ENCODE measurements at places on chromosomes 16 and 17.

- DNase-seq, result no peak
These were observed 539 bp upstream of the VAMP2 start for GRCh38 chr17:8162997-8163977.

GRCh38 chr17:56528696-56529095 lies 64.8 kb upstream of the NOG start:
- DNase-seq, result no peak

DNA sequence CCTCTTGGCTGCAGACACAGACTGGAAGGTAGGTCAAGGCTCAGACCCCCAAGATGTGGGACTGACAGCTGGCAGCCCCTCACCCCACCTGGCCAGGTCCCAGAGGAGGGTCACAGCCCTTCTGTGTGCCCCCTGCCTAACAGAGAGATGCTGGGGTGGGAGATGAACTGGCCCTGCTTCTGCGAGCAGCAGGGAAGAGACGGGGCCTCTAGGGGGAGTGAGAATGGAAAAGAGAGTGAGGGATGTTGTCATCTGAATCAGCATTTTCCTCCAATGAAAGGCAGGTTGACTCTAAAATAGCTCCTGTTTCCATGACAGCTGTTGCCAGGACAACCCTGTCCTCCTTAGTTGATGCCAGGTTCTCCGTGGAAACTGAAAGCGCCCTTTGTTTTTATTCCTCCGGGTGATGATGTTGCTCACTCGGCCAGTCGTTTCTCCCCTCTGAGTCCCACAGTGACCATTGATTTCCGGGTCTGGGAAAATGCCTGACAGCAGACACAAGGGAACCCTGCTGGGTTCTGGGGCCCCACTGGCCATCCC lies 4.9 kb upstream of the NDRG4 start:
- peak; percentile 75 for DNase-seq

DNA sequence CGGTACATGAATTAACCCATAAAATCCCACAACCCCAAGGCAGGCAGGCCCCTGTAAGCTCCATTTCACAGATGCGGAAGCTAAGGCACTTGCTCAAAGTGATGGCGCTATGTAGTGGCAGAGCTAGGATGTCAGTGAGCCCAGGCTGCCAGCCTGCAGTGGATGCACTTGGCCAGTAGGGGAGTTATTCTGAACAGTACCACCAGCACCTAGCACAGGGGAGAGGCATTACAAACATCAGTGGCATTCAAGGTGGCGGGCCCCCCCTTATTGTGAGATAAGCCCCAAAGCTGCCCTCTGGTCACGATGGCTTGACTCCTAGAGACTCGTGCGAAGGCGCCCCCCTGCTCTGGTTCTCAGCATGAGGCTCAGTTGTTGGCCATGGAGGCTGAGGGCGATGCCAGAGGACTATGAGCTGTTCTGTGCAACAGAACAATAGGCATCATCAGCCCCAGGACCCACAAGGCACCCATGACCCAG lies 33.8 kb downstream of the GTF3C1 start:
- peak; percentile 19 for DNase-seq

GRCh38 chr17:62014526-62014925 lies 50.6 kb downstream of the MED13 start:
- DNase-seq, result no peak

GRCh38 chr16:55592306-55592705 lies 25.8 kb downstream of the CAPNS2 start:
- DNase-seq, result no peak

- no peak for DNase-seq
These were observed 184.1 kb upstream of the ZFHX3 start for GRCh38 chr16:73231944-73232554.

DNA sequence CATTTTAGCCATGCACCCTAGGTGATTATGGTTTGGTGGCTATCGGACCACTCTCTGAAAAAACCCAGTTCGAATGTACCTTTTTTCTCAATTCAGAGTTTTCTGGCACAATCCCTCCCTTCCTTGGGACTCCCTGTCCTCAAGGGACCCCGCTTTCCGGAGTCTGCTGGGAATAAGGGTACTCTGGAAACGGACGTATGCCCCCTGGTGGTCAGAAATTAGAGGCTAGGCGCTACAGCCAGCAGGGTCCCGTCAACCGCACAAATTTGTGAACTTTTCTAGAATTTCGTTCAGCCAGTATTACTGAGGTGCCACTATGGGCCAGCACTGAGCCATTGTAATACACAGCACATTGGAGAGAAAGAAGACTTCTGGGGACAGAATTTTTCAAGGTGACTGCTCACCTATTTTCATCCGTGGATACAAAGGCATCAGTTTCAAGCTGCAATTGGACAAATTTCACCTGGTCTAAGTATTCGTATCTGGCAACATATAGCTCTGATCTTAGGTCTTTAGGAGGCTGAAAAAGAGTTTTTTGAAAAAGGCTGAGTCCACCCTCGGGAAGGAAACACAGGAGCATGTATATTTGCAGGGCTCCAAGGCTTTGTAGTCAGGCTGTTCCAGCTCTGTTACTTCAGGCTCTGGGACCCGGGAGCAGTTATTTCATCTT lies 27.1 kb upstream of the CRYBA1 start:
- peak; percentile 68 for DNase-seq

GRCh38 chr16:15772579-15773293 lies 84.1 kb downstream of the MYH11 start:
- DNase-seq, result no peak

- DNase-seq, result no peak
These were observed 39.4 kb downstream of the PLCG2 start for GRCh38 chr16:81818568-81818896.

GRCh38 chr16:58013201-58013956 lies 12.2 kb downstream of the USB1 start:
- no peak for DNase-seq

GRCh38 chr17:37844158-37844976 lies 79.8 kb upstream of the TBC1D3K start:
- DNase-seq, result peak; percentile 71

GRCh38 chr17:4607773-4608187 lies 23.5 kb downstream of the SMTNL2 start:
- DNase-seq, result no peak

GRCh38 chr17:66706851-66707450 lies 128.0 kb upstream of the CACNG5 start:
- no peak for DNase-seq

GRCh38 chr17:32741381-32741780 lies 135.5 kb downstream of the MYO1D start:
- no peak for DNase-seq

GRCh38 chr17:80388175-80388574 lies 26.8 kb upstream of the ENDOV start:
- no peak for DNase-seq

DNA sequence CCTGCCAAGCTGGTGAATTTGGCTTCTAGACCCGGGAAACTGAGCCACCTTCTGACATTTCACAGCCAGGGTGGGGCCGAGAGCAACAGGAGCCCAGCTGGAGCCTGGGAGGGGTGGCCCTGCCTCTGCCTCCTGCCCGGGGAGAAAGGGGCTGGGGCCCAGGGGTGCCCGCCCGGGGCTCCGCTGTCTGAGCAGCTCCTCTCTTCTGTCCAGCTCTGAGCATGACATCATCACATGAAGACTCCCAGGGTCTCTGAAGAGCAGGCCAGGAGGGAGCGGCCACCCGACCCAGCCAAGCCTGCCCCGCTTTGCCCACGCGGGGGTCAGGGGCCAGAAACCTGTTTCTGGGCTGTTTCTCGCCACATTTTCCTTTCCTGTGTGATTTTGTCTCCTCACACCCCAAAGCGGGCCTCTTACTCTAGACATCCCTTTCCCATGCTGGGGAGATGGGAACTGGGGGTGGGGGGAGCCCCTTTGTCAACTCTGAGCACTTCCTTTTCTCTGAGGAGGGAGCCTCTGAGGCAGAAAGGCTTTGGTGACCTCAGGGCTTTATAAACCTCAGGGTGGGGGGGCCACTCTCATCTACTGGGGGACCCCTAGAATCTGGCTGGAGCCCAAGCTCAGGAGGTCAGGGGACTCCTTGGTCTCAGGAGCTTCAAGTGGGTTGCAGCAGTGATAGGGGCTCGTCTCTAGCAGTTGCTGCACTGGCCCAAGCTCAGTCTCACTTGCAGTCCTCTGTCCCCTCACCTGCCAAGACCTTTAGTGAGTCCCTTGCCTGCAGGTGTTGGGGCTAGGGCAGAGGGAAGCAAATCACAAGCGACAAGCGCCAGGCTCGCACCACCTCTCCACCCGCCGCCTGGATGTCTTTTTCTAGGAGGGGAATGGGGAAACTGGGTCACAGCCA lies 7.6 kb downstream of the UBALD2 start:
- DNase-seq, result peak; percentile 86

DNA sequence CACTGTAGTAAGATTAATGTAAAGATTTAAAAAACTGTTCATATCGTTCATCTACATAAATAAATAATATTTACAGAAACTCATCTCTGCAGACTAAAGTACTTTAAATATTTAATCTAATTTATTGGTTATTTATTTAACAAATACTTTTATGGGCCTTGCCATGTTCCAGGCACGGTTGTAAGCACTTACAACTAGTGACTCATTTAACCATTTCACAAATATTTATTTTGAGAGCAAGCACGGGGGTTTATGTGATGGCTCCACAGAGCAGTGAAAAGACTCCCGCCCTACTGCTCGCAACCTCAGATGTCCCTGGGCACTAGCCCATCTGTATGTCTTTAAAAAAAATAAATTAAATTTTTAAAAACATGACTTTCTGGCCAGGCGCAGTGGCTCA lies 575.9 kb downstream of the WWOX start:
- no peak for DNase-seq

DNA sequence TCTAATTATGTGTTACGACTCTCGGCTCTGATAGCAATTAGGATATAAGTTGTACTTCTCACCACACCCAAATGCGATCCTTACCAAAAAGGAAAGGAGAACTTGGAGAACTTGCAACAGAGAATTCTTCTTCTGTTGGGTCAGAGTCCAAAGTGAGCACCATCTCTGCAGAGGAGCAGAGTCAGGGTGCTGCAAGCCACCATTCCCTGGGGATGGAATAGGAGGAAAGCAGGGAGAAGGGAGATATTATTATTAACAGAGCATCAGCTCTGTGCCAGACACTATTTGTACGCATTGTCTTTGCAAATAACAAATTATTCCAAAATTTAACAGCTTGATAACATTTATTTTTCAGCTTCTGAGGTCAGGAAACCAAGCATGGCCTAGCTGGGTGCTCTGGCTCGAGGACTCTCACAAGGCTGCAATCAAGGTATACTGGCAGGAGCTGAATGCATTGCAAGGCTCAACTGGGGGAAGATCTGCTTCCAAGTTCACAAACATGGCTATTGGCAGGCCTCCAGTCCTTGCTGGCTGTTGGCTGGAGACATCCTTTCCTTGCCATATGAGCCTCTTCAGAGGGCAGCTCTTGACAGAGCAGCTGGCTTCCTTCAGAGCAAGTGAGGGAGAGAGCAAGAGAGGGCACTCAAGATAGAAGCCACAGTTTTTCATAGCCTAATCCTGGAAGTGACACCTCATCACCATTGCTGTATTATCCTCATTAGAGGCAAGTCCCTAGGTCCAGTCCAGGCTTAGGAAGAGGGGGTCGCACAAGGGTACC lies 296.2 kb upstream of the CDH5 start:
- no peak for DNase-seq

DNA sequence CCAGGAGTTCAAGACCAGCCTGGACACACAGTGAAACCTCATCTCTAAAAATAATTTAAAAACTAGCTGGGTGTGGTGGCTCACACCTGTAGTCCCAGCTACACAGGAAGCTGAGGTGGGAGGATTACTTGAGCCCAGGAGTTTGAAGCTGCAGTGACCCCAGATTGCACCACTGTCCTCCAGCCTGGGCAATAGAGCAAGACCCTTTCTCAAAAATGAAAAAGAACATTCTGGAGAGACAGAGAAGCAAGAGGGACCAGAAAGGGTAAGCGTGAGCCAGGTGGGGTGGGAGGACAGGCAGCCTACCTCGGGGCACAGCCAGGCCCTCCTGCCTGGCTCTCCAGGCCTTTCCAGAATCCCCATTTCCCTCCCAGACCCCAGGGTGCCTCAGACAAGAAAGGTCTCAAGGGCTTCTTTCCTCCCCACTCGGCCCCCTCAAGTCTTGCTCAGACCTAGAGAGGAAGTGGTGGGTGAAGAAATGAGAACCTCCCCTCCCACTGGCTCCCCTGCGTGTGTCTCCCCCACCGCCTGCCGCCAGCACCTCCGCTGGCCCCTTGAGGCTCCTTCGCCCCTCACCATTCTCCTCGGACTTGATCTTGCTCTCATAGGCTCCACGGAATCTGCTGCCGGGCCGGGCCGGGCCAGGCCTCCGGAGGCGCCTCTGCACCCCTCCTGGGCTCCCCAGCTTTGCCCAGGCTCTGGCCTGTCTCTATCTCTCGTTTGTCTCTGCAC lies 503 bp downstream of the C16orf54 start:
- peak; percentile 78 for DNase-seq

DNA sequence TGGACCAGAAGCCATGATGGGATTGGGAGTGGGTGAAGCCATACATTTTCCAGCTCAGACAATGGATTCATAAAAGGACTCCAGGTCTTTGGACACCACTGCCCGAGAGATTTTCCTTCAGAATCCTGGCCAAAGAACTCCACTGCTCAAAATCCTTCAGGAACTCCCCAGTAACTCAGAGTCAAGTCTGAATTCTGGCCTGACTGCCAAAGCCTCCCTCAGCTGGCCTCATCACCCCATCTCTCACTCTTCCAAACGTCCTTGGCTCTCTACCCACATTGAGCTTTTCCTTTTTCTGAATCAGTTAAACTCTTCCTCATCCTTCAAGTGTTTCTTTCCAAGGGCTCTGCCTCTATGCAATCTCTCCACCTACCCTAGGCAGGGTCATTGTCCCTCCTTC lies 1.2 kb upstream of the SEPTIN1 start:
- no peak for DNase-seq

DNA sequence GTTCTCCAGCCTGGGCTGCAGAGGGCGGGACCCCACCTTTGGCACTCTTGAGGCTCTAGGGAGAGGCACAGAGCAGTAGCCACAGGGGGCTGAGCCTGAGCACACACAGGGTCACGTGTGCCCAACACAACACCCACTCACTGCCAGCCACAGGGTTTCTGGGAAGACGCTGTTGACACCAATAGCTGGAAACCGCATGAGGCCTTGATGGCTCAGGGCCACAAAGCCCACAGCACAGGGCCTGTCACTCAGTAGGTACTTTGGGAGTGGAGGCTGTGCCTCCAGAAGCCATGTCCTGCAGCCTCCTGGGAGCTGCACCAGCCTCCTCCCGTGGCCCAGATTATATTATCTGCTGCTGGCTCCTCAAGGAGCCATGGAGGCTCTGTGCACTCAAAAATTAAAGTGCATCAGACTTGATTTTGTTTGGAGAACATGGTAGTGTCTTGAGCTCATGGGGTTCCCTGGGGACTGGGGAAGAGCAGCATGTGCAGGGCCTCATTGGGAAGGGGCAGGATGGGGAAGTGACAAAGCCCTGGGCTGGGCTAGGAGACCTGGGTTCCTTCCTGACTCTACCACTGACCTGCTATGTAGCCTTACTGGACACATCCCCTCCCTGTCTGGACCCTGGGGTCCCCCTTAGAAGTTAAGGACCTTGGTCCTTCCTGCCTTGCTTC lies 12.5 kb upstream of the SREBF1 start:
- DNase-seq, result peak; percentile 94

GRCh38 chr16:15682105-15682570 lies 32.1 kb downstream of the NDE1 start:
- peak; percentile 21 for DNase-seq

GRCh38 chr17:76738468-76738850 lies 540 bp downstream of the MFSD11 start:
- DNase-seq, result no peak

Measured in stimulated activated naive CD8-positive, alpha-beta T cell treated with anti-CD3 and anti-CD28 coated beads, Interleukin-15, amount 100 ng/mL, for 72 hours (primary cell).